IPS DF 19.7 (cell line): ENCODE measurements at places on chromosomes 1 and 21.

- no peak for DNase-seq
Measured at GRCh38 chr1:57627612-57628011, 203.8 kb upstream of the DAB1 start.

DNA sequence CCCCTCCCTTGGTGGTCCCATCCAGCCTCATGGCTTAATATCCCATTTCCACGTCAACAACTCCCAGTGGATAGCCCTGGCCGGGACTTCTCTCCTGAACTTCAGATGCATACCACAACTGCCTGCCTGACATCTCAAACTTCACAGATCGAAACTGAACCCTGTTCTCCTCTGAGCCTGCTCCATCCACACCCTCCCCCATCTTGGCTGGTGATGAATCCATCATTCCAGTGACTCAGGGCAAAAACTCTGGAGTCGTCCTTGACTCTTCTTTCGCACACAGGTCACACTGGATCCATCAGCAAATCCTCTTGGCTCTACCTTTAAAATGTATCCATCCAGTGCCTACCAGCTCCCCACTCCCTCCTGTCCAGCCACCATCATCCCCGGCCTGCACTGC lies 3.9 kb downstream of the TAS1R2 start:
- DNase-seq, result no peak

- no peak for DNase-seq
Measured at GRCh38 chr1:45969866-45970265, 162.6 kb downstream of the PIK3R3 start.

- no peak for DNase-seq
Measured at GRCh38 chr1:99347041-99347684, 82.9 kb downstream of the PLPPR4 start.

DNA sequence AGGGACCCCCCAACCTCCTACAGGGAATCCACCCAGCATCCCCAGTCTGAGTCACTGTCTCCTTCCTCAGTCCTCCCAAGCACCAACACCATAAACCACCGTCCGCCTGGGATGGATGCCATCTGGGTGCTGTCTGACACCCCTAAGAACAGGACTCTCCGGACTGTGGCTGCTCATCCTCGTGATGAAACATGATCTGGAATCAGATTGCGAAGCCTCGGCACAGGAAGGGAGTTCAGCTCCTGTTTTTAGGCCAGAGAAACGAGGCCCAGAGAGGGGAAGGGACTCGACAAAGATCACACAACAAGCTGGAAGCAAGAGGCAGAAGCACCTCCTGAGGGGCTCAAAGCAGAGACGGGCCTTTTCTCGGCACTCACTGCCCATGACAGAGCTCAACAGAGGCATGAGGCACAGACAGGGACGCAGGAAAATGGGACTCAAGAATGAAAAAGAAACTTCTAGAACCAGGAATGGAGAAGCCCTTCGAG lies 8.4 kb downstream of the KCNN3 start:
- DNase-seq, result no peak

DNA sequence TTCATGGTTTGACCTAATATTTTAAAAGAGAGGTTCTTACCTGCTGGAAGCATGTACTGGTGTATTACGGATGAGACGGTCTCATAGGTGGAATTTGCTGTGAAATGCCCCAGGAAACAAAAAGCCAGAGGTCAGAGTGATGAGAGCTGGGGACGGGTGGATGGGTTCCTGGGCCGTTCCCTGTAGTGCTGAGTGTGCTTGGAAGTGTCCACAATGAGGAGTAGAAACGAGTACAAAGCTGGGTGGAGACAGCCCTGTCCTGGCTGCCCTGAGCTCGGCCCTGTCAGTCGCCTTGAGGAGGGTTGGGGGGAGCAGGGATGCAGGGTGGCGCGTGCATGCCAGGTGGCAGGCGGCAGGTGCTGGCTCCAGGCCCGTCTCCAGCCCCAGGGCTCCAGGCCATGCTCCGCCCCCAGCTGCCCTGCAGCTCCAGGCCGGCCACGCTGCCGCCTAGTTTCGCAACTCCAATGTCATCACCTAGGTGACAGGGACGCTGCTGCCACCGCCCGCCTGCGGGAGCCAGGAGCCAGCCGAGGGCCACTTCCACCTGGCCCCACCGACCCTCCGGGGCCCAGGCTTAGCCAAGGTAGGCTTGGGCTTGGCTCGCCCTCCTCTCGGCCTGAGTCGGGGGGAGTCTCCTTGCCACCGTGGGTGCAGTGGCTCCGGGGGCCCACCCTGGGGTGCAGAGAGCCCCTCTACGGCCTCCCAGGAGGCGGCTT lies 16.4 kb downstream of the TP73 start:
- no peak for DNase-seq

DNA sequence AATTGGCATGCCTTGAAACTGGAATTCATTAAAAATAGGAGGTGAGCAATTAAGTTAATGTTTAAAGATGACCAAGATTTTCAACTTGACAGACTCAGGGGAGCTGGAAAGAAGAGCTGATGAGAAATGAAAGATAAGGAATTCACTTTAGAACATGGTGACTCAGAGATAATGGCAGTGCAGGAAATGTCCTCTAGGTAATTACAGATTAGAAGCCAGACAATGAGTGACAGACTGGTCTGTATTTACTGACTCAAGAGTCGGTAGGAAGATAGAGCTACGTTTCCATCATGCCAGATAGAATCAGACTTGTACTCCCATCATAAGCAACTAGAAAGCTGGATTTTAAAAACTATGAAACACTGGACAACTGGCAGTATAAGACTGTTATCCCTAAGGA lies 151.6 kb downstream of the AJAP1 start:
- no peak for DNase-seq

- no peak for DNase-seq
Measured at GRCh38 chr1:217881131-217881543, 250.0 kb downstream of the SPATA17 start.

DNA sequence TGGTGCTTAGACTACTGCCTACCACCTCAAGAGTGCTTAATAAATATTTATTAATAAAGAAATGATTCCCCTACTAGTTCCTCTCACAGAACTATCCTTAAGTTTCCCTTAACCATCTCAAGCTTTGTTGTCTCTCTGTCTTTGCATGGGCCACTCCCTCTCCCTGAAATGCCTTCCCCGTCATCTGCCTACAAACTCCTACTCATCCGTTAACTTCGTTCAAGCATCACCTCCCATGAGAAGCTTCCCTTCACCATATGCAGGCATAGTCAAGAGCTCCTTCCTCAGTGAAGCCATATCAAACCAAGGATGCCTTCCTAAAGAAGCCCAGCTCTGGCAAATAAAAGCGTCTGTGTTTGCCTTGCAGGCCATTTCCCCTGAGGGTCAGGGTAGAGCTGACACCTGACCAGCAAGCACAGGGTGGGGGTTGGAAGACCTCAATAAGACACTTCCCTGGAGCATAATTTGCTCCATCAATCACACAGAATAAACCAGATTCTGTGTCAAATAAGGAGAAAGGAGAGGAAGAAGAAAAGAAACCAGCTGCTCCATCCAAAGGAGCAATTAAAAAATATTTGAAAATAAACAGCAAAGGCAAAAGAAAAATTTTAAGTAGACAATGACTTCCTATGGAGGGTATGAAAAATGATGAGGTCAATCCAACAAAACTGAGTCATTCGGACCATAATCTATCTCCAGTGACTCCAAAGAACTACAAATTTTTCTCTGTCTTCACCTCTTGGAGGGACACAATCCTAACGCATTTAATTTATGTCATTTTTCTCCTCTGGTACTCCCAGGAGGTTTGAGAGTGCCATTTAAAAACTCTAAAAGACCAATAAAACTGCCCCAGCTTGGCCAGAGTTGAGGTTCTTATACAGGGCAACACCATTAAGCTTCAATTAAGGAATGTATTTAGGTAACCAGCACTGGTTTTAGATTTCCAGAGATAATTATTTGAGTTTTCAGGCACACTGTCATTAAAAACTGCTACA lies 303.6 kb downstream of the KCNH1 start:
- DNase-seq, result no peak

GRCh38 chr1:166116026-166116425 lies 50.8 kb downstream of the FAM78B start:
- DNase-seq, result no peak

GRCh38 chr1:237045278-237046016 lies 3.5 kb downstream of the RYR2 start:
- peak; percentile 40 for DNase-seq

DNA sequence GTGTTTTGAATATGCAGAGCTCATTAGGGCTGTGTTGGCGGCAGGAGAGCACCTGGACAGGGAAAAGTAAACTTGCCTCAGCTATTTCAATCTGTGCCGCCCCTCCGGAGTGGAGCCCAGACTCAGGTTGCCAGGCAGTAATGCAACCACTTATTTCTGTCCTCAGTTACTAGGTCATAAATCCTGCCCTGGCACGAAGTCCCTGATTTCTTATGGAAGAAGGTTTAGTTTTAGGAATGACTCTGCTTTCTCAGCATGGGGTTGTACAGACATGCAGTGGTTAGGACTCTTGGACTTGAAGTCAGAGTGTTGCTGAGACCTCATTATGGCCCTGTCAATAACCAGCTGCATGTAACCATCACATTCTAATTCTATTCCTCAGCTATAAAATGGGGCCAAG lies 98.3 kb upstream of the FGGY start:
- DNase-seq, result no peak

- no peak for DNase-seq
Measured at GRCh38 chr1:109314795-109315194, 8.0 kb upstream of the MYBPHL start.

GRCh38 chr1:44743211-44743610 lies 3.6 kb downstream of the KIF2C start:
- no peak for DNase-seq

DNA sequence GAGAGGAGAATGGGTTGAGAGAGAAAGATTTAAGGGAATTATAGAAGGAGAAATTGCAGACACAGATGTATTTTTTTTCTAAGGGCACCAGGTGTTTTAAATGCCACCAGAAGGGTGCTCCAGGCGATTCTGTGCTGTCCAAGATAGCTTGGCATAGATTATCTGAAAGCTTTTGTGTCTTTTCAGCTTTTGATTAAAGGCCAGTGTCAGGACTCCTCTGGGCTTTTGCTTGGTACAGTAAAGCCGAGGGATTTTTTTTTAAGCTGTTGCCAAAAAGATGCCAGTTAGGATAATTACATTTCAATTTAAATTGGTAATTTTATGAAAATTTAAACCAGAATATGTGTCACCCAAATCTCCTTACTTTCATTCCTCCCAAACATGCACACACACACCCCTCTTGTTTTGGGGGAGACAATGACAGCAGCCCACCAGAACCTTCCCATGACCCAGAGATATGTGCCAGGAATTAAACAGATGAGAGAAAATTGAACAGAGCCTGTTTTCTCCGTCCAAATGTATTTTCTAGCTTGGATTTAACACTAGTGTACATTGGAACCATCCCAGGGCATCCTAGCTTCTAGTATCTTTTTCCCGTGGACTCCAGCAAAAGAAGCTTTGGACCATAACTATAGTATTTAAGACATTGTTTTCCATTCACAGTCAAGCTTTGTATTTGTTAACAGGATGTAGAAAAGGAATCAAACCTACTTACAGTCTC lies 670.7 kb upstream of the CXADR start:
- no peak for DNase-seq
